ENCODE measurements at places on chromosomes 5 and 9.

DNA sequence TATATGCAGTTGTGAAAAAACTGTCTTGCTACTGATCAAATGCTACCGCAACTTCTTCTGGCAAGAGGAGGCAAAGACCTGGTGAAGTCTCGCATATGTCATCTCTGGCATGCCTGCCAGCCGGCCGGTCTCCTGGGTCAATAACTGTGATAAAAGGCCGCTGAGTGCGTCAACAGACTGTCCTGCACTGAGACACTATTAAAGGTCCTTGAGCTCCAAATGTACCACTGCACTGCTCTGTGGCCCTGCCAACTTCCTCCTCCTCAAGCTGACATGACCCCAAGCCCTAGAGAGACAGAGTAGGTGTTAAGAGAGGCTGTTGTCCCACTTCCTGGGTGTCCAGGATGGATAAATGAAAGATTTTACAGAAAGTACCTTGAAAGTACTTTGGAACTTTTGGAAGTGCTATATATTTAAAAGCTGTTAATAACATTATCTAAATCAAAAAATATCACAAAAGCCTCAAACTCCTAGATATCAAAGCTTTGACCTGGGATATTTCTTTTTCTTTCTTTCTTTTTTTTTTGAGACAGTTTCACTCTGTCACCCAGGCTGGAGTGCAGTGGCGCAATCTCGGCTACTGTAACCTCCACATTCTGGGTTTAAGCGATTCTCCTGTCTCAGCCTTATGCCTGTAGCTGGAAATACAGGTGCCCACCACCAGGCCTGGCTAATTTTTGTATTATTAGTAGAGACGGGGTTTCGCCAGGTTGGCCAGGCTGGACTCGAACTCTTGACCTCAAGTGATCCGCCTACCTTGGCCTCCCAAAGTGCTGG lies 31.5 kb downstream of the RAPGEF1 start:
- DNase-seq = no peak

GRCh38 chr9:137150617-137151457 lies 11.9 kb downstream of the GRIN1 start:
- DNase-seq = no peak

DNA sequence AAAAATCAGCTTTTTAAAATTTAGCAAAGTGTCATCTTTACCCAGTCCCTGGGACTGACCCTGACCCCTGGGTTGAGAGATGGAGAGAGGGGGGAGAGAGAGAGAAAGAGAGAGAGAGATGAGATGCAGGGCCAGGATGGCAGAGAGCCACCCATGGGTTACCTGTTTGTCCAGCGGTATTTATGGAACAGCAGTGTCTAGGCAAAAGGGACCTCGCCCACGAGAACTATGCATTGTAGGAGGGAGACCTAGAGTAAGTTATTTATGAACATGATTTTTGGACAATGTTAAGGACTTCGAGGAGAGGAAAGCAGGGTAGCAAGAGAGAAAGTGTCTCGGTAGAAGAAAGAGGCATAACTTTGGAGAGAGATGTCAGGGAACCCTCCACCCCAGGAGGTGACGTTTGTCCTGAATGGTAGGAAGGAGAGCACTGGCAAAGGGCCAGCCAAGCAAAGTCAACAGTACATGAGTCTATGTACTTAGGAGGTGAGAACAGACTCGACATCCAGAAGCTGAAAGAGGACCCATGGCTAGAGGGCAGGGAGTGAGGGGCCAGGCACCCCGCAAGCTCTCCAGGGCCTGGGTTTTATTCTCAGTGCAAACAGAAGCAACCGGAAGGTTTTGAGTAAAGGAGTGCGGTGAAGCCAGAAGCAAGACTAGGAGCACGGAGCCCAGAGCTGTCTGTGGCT lies 30.5 kb upstream of the MSX2 start:
- no peak for DNase-seq

DNA sequence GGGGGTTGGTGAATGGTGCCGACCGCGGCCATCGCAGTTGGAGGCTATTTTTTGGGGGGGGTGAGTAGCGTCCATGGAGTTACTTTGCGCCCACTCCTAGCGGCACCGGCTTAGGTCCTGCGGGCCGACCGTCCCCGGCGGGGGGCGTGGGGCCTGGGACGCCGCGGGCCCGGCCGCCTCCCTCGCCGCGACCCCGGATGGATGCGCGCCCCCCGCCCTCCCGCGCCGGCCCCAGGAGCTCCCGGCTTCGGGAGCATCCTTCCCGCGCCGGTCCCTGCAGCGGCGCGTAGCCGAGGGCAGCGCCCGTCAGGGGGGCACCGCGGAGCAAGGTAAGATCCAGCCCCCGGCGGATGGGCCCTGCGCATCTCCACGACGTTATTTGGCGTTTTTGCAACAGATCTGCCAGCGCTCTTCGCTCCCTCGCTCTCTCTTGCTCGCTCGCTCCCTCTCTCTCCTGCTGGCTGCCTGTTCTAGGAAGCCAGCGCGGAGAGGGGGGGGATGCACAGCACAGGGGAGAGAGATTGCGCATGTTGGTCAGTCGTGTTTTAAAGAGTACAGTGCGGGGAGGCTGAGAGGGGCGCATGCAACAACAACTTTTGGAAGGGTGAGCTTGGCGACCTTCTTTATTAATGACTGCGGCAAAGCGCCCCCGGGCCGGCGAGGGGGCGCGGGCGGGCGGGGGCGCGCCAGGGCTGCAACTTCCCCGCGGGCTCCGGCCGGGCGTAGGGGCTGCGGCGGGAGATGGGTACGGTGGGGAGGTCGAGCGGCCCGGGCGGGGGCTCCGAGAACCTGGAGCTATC lies 413 bp downstream of the JADE2 start:
- DNase-seq = peak; percentile 48

DNA sequence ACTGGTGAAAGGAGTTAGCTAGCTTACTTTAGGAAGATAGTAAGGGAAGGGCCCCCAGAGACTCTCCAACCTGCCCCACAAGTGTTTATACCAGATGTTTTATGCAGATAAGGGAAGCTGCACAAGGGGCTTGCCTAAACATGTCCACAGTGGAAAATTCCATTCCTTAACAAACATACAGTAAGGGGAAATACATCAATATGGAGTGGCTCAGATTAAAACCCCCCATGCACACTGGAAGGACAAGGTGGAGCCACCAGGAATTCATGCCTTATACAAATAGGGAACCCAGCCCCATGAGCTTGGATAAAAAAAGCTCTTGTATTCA lies 106.3 kb upstream of the GPBP1 start:
- no peak for DNase-seq

DNA sequence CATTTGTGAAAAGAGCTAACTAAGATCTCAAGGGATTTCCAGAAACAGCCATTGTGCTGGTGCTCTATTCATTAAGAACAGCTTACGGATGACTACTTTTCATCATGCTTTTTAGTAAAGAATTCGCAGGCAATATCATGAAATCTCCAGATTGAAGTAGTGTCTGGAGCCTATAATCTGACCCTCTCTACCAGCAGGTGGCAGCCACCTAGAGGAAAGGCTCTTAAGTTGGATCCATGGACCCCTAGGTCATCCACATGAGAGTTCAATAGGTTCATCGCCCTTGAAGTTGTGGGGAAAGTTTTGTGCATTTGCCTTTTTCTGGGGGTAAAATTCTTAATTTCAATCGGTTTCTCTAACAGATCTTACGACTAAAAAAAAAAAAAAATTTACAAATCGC lies 82.3 kb downstream of the SLC1A3 start:
- DNase-seq = no peak

DNA sequence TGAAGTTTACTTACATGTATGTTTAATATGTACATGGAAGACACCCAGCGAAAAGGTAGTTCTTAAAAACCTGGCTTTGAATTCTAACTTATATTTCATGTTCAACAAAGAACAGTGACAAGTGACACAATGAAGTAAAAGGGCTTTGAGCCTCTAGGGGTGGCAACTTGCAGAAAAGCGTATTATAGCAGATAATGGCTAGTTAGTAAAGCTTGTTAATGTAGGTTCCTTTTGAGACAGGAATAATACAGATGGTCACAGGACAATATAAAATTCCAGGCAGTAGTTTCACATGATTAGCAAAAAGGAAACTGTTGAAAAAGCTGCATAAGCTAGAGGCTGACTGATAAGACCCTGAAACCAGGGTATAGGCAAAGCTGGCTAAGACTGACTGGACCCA lies 132.4 kb upstream of the FTMT start:
- DNase-seq = no peak

GRCh38 chr5:141875022-141875740 lies 3.0 kb downstream of the PCDH1 start:
- DNase-seq = no peak

- no peak for DNase-seq
Measured at GRCh38 chr9:116276651-116277121, 123.1 kb downstream of the PAPPA start.

GRCh38 chr9:82325907-82326306 lies 337.3 kb downstream of the SPATA31D1 start:
- no peak for DNase-seq

DNA sequence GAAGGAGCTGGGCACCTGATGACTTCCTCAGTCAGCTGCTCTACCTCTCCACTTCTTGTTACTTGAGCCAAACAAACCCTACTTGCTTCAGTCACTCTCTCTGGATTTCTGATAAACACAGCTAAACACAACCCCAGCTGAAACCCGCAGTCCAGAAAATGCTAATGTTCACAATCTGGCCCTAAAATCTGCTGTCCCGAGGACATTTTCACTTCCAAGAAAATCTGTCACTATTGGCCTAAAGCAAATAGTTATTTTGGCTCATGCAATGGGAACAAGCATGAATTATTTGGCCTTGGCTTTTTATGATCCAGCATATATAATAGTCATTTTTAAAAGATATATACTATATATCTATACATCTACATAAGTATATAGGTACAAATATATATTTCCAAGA lies 19.1 kb downstream of the FAM81B start:
- DNase-seq = no peak

DNA sequence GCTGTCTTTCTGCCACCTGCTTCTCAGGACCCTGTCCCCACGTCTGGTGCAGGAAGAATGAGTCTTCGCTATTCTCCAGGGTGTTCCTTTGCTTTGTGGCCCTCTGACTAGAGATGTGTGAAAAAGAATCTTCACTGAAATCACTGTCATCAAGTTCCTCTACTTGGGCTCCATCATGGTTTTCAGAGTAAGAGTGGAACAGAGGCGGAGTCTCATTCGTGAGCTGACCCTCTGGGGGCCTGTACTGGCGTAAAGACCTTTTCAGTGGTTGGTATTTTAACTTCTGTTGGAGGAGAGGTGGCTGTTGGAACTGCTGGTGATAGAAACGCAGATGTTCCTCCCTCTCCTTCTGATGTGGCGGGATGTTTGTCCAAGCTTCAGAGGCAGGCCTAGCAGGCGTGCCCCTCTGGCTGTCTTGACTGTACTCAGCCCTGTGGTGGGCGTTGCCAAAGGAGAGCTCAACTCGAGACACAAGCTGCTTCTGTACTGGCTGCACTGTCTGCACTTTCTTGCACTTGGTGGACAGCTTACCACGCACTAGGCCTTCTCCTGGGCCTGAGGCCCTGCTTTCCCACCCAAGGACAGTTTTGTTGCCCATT lies 72.0 kb downstream of the KIF24 start:
- no peak for DNase-seq

DNA sequence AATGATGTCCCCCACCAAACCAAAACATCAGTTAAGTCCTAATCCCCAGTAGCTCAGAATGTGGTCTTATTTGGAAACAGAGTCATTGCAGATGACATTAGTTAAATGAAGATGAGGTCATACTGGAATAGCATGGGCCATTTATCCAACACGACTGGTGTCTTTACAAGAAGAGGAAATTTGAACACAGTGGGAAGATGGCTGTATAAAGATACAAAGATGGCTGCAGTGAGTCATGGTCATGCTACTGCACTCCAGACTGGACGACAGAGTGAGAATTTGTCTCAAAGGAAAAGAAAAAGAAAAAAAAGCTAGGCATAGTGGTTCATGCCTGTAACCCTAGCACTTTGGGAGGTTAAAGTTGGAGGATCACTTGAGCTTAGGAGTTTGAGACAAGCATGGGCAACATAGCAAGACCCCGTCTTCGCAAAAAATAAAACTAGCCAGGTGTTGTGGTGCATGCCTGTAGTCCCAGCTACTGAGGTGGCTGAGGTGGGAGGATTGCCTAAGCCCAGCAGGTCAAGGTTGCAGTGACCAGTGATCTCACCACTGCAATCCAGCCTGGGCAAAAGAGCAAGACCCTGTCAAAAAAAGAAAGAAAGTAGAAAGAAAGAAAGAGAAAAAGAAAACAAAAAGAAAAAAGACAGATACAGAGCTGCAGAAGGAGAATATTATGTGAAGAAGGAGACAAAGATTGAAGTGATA lies 130.0 kb upstream of the CDKN2B start:
- no peak for DNase-seq

DNA sequence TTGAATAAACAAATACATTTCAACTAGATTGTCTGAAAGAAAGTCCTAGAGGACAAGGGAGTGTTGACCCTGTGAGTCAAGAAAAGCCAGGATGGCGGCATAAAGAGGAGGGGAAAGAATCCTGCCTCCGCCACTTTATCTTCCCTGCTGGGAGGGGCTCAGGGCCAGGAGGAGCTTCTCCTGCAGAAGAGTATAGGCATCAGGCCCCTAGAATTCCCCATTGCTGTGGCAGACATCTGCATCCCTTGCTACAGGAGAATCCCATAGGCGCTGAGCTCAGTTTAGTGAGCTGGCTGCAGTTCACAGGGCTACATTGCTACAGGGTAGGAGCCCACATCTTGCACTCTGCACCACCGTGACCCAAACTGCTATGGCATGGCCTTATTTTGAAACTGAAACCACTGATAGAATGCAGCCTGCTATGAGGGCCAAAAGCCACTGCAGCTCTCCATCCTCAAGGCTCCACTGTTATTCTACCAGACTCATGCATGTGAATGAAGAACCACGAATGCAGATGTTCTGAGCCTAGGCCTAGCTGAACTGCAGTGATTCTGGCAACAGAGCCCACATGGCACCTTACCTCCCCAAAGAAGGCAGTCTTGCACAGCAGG lies 941.4 kb upstream of the CTNND2 start:
- DNase-seq = no peak

DNA sequence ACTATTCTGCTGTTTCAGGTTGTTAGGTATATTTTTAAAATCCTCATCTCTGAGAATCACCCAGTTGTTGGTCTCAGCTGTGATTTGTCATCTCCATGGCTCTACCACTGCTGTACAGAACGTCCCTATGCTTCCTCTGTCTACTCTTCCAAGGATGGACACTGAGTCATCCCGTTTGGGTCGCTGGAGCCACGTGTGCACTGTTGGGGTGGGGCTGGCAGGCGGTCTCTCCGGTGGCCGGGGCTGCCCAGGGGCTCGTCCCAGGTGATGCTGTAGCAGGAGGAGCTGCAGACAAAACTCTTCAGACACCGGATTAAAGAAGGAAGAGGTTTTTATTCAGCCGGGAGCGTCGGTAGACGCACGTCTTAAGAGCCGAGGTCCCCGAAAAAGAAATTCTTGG lies 16.9 kb downstream of the LCN9 start:
- no peak for DNase-seq

All from kidney glomerular epithelial cell (primary cell).